Activated T-helper 1 cell treated with Interleukin-2 at 50 U/mL for 16 hours (primary cell): ENCODE measurements at places on chromosomes 4 and X.

GRCh38 chrX:38754102-38754790 lies 47.0 kb upstream of the MID1IP1 start:
- DNase-seq: peak; percentile 7

- DNase-seq: no peak
Observed at GRCh38 chr4:104967034-104967401, 179.7 kb upstream of the TET2 start.

GRCh38 chr4:76772498-76773106 lies 125.3 kb downstream of the SOWAHB start:
- DNase-seq: no peak

GRCh38 chr4:89716893-89717292 lies 120.1 kb downstream of the SNCA start:
- no peak for DNase-seq

- DNase-seq: no peak
Observed at GRCh38 chr4:53852343-53852742, 212.1 kb downstream of the CHIC2 start.

DNA sequence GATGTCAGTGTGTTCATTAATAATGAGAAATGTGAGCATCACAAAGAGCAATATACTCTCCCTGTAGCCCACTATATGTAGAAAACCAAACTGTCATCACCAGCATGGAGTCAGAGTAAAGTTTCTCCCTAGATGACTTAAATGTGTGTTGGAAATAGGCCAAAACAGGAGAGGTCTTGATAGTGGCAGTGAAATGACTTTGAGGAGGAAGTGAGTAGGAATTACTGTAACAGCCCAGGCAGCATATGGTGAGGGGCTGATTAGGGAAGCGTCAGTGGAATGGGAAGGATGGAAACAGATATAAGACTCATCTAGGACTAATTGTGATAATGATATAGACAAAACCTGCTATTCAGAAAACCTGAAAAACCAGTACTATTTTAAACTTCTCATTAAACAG lies 83.9 kb downstream of the ATXN3L start:
- DNase-seq: no peak
